Hypothalamus (tissue), 51 donors: ENCODE measurements at places on chromosomes 4 and X.

DNA sequence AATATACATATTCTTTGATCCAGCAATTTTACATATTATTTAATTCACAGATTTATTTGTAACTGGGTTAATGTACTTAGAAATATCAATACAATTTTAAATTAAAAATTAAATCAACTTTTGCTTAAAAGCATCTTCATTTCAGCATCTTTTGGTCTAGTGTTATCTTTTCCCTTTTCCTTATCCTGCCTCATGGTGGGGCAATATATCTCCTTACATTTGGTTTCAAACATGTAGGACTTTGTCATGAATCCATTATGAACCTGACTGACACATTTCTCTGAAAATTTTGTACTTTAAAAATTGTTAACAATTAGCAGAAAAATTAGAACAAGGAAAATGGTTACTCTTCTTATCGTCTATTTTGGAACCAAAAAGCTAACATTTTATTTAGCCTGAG is 42.8 kb upstream of the ANK2 start:
- no peak for DNase-seq

GRCh38 chrX:151151665-151152267 is 24.6 kb upstream of the GPR50 start:
- DNase-seq, result peak; percentile 0

DNA sequence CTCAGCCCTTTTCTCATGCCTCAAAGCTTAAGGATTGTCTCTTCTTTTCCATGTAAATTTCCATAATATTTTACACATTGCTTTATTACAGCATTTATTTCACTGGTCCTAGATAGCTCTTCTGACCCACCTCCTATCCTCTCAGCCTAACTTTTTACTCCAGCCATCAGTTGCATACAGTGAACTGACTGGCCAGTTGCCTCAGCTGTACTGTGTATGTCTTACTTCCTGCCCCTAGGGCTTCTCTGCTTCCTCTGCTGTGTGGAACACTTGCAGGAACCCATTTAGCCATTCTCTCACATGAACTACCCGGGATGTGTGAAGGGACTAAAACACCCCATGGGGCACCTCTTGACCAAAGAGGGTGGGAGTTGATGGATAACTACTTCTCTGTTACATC is 18.0 kb downstream of the C4orf33 start:
- no peak for DNase-seq

DNA sequence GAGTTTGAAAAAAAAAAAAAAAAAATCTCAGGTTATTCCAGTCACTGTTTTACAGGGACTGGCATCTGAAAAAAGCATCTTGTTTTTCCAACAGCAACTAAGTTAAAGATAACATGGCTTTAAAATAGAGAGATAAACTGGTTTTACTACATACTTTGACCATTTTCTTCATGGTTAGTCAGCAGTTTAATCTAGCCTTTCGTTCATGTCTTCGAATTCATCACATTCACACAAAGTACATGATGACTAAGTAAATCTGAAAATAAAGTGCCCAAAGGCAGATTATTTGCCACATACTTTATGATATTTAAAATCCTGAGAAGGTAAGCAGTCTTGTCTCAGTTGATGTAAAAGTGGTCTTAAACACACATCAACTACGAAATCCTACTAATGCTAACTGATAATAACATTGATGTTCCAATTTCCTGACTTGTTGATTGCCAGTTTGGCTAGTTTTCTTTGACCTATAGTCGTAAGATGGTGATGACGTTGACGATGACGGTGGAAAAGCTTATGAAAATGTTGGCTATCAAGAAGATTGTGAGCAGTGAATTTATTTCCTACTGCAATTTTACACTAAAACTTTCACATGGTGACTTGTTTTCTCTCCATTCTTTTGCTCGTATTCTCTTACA is 540.5 kb upstream of the BOD1L1 start:
- DNase-seq, result no peak

DNA sequence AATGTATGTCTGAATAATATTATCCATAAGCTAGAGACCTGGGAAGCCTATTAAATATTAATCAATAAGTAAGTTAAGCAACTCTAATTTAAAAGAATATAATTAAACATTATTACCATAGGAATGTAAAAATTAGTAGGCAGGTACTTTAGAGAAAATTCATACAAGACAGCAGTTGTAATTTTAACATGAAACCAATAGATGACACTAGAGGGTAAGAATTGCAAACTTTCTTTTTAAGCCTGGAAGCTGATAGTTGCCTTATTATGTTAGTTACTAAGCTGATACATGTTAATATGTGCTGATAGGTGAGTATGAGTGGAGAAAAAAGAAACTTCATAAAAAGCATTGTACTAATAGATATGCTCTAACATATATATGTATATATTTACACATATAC is 1157.4 kb downstream of the FAM133A start:
- DNase-seq, result no peak

DNA sequence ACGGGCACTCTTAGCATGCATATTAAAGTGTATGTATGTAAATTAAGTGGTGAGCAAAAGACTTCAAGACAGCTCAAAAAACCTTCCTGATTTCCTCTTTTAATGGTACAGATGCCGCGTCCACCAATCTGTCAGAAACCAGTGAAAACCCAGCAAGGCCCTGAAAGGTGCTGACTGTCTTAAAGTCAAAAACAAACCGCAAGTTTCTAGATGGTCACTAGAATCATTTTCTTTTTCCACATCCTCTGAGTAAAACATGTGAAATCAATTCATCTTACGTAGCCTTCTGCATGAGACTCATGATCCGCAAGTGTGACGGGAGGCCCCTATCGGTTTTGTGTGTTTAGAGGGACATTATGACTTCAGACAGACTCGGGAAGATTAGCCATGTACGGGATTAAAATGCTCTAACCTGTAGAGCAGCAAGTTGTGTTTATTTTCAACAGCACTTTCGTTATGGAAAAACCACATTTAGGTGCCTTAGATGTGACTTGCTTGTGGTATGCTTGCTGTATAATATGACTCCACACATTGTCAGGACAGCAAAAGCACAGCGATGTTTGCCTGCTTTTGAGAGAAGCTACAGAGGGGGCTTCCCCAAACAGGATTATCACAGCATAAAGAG is 88.2 kb upstream of the STS start:
- no peak for DNase-seq

GRCh38 chr4:159347813-159348212 is 244.9 kb downstream of the RAPGEF2 start:
- no peak for DNase-seq

DNA sequence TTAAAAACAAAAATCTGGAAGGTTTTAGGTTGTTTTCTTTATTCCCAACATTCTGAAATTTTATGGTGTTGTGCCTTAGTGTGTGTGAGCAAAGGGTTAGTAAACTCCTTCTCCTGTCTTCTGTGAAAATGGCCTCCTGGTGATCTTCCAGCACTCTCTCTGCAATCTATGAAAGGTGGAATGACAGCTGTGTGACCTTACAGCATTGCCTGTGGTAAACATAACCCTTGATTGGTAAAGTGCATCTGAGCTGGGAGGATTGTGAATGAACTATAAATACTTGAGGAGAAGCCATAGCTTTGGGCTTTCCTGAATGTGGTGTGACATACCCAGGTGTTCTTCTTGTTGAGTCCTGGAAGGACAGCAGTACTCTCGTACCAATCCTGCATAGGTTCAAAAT is 10.0 kb downstream of the ART3 start:
- DNase-seq, result no peak

GRCh38 chr4:161816958-161817357 is 346.8 kb downstream of the FSTL5 start:
- no peak for DNase-seq

DNA sequence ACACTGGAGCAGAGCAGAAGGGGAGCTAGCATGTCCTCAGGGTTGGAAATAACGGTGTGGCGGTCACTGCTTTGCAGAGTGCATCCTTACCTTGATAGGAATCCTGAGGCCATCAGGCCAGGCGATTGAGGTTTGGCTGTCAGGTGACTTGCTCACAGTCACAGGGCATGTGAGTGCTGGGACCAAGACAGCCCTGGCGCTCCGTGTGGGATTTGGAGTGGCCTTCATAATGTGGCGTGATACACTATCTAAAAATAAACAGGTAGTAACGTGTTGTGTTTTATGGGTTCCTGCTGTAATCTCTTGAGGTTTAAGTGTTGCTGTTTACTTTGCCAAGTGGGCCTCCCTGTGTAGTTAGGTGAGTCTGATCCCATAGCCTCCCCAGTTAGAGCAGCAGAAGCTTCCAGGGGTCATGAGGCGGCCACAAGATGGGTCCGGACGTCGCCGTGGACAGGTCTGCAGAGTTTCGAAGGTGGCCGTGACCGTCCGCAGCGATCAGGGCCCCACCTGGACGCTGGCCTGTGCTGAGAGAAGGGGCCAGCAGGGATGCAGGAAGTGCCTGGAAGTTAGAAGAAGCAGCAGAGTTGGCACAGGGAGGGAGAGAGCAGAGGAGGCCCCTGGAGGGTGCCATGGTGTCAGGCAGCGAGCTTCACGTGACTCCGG is 27.7 kb downstream of the RGS12 start:
- no peak for DNase-seq

DNA sequence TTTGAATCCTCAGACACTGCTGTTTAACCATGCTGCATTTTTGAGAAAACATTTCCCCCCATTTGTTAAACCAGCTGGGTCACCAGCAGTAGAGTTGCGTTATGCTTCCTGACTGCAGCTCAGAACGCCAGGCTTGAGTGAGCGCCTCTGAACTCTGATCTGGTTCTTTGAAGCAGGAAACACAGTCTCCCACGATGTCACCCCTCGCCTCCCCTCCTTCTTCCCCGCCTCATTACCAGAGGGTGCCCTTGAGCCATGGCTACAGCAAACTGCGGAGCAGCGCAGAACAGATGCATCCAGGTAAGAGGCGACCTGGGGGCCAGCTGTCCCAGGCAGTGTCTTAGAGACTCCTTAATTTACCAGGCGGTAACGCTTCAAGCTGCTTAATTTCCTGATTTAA is 78.4 kb downstream of the REPS2 start:
- no peak for DNase-seq

- peak; percentile 87 for DNase-seq
Measured at GRCh38 chr4:81565142-81565870, 93.6 kb upstream of the RASGEF1B start.

GRCh38 chrX:124337916-124338315 is 5.5 kb downstream of the TEX13D start:
- no peak for DNase-seq

GRCh38 chrX:137600769-137601168 is 34.8 kb downstream of the ZIC3 start:
- no peak for DNase-seq

- no peak for DNase-seq
Measured at GRCh38 chrX:16267431-16267830, 100.2 kb downstream of the MAGEB17 start.

DNA sequence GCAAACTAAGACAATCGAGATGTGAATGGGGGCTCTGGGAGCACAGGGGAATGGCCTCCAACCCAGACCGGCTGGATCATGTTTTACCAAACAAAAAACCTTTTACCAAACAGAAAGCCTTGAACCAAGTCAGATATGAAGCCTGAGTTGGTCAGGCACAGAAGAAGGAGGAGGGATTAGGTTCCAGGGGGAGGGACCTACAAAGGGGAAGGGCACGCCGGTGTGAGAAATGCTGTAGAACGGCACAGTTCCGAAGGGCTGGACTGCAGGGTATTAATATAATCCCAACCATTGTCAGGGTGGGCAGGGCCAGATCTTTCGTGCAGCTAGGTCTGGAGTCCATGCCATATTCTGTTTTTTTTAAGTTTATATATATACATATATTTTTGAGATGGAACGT is 52.9 kb upstream of the NYX start:
- no peak for DNase-seq

GRCh38 chr4:127965803-127966175 is 583 bp downstream of the ABHD18 start:
- peak; percentile 30 for DNase-seq

DNA sequence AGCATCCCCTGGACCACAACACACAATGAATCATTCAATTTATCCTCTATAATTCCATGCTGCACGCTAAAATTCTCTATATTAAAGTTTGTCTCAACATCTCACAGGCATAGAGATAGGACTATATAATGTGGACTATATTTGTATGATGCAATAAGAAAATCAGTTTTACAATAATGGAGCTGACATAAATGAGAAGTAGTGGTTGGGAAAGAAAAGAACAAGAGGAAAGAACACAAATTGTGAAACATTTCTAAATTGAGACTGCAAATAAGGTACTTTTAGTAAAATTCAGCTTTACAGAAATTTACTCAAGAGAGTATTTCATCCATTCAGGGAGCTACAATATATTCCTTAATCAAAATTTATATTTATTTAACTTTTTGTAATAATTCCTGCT is 120.4 kb downstream of the ARAP2 start:
- no peak for DNase-seq

DNA sequence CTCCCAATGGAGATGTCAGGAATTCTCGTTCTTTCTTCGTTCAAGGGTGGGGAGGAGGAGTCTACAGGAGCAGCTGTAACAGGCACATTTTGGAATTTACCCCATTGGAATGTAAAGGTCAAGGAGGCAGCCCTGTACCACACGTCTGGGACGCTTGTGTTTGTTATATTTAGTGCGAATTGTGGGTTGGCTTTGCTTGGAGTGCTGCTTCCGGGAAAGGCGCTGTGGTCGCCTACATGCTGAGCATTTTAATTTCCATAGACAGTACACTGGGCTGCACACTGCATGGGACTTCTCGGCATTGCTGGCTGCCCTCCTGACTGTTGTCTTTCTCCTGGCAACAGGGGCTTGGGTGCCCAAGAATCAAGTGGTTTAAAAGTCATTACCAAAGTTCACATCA is 12.8 kb downstream of the GYG2 start:
- no peak for DNase-seq

GRCh38 chr4:3517731-3518510 is 14.3 kb downstream of the LRPAP1 start:
- DNase-seq, result no peak

DNA sequence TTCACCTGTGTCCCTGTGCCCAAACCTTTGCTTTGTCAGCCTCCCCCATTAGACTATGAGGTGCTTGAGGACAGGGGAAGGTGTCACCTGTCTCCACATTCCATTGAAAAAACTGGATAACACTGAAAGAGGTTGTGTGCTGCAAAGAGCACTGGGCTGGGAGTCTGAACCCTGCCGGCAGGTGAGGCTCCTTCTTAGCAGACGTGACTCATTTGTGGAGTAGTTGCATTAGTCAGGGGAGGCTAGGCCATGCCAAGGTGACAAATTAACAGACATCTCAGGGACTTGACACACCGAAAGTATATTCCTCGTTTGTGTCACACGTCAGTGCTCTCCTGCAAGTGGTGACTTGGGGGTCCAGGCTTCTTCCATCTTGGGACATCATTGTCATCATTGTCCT is 95.9 kb upstream of the STX18 start:
- DNase-seq, result no peak

DNA sequence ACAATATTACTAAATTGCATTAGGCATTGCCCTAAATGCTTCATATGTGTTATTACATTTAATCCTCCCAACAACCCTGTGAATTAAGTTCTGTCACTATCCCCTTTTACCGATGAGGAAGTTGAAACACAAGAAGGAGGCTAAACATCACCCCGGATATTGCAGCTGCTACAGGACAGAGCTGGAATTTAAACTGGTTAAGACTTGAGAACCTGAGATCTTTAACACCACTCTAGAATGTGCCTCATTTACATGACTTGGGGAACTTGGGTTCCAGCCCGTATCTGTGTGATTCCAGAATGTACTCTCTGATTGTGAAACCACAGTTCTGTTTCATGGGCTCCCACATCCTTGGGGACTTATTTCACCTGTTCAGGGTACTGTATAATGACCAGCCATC is 165.1 kb upstream of the PPARGC1A start:
- DNase-seq, result no peak
